Panc1 (cell line): ENCODE measurements at places on chromosomes 4 and X.

DNA sequence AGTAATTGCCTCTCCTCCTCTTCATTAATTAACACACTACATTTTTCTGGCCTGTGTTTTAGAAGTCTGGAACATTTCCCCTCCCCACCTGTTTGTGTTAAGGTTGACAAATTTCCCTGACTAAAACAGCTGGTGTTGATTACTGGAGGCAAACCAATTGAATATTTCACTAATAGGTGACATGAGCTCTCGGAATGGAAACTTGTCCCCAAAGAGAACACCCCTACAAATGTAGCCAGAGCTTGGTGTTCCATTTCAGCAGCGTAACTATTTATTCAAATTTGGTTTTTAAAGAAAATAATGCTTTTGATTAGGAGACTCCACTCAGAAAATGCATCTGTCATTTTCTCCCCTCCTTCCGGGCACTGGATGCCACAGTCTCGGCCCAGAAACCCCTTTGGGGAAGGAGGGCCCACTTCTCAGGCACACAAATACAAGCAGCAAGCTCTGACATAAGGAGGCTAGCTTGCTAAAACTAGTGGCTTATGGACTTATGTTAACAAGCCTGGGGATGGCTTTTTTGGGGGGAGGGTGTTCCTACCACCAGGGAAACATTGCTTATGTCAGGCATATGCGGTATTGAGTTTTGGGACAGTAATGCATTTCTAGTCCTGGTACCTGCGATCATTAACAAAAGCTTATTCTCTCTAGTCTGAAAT lies 2.2 kb downstream of the RNF150 start:
- DNase-seq, result no peak

DNA sequence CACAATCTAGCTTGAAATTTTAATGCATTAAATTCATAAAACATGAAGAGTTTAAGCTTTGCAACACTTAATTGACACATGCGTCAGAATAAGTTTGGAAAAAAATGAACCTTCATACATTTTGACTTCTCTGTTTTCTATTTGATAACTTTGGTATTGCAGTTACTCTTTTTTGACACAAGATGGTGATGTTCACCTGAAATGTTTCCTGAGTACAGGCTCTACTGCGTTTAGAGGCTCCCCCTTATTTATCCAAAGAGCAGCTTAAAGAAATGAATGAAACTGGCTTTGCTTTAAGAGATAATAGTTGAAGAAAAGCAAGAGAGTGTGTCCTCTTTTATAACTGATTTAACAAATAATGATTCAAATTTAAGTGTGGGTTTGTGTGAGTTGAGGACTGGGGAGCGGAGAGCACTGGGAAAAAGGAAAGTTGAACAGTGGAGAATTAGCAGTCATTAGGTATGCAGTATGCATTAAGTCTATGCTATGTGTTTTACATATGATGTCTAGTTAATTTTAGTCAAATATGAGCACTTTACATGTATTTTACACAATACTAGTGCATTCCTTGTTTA lies 180.6 kb upstream of the NUDT6 start:
- DNase-seq, result no peak

GRCh38 chr4:175504318-175504717 lies 307.7 kb downstream of the GPM6A start:
- no peak for DNase-seq

- DNase-seq, result no peak
Observed at GRCh38 chr4:165398570-165398969, 19.8 kb downstream of the CPE start.

- DNase-seq, result no peak
Observed at GRCh38 chr4:170102426-170102825, 12.7 kb upstream of the AADAT start.

- DNase-seq, result no peak
Observed at GRCh38 chrX:131067846-131068745, 9.9 kb downstream of the ARHGAP36 start.

GRCh38 chr4:156547891-156548290 lies 423.7 kb downstream of the PDGFC start:
- no peak for DNase-seq

- DNase-seq, result no peak
Observed at GRCh38 chr4:101221294-101221693, 126.0 kb downstream of the PPP3CA start.
